ENCODE measurements at places on chromosomes 5 and 9.
A peak's percentile ranks its signal among the peaks of the same experiment; 100 is the strongest.

DNA sequence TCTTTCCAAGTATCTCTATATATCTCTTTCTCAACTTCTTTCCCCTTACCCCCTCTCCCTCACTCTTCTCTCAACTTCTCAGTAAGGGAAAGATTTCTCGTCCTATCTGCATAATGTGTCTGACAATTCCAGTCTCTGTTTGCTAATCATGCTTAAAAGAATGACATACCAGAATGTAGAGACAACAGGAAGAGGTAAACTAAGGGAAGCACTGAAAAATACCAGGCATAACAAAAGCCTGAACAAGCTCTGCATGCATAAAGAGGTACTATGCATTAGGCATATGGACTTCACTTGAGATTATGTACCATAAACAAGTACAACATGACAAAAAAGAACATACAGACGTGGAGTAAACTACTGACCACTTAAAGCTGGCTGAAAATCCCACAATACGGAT, 62.6 kb downstream of the SEMA5A start:
- DNase-seq, result no peak

GRCh38 chr5:392431-392988, 50.5 kb upstream of the EXOC3 start:
- DNase-seq, result no peak

DNA sequence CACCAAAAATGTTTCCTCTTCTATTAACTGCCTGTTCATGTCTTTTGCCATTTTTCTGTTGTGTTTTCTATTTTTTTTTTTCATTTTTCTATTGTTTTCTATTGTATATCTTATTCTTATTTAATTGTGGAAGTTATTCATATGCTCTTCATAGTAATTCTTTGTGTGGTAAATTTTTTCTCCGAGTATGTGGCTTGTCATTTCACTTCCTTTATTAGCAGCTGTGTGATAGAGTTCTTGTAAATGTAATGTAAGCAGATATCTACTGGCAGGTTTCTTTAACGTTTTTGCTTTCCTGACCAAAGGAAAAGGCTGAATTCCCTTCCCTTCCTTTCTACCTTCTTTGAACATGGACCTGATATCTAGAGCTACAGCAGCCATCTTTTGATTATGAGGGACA, 5.8 kb upstream of the PLPP1 start:
- no peak for DNase-seq

GRCh38 chr5:76143884-76144283, 60.7 kb downstream of the SV2C start:
- no peak for DNase-seq

DNA sequence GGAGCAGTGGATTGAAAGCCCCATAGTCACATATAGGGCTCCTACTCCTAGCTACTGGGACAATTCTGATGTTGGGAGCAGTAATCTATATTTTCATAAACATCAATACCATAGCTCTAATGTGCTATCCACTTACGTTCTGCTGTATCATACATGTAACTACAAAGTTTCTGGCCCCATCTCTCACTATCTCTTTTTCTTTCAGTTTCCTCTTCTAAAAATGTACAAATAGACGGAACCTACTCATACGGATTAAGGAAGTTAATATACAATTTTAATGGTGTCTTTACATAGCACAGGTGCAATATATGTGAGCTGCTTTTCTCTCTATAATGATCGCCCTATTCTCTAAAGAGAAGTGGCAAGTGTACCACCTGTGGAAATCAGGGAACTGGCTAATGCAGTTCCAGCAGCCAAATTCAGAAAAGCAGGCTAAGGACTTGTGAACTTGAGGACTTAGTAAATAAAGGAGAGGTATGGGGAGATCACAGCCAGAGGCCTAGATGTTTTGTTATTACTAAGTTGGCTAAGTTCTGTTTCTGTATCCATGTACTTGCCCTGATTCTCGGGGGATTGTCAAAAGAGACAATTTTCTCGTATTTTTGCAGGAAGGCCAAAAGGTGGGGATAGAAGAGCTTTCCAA, 1021.9 kb downstream of the CDH12 start:
- no peak for DNase-seq

DNA sequence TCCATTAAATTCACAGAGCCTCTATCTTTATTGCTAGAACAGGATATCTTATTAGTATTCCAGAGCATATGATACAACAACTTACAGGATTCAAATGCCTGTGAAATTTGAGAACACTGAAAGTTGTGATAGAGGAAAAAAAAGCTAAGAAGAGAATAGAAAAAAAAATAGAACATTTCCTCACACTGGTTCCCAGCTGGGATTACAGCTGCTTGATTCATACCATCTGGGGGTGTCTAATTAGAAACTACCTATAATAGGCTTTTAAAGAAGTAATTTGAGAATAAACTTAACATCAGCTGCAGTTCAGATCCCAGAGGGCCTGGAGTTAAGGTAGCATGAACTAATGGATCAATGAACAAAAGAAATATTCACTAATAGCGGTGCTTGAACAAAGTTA, 922.0 kb downstream of the CDH12 start:
- DNase-seq, result no peak

GRCh38 chr5:45601424-45601823, 94.8 kb downstream of the HCN1 start:
- DNase-seq, result no peak

GRCh38 chr9:3920604-3921582, 379.0 kb downstream of the GLIS3 start:
- DNase-seq, result no peak

DNA sequence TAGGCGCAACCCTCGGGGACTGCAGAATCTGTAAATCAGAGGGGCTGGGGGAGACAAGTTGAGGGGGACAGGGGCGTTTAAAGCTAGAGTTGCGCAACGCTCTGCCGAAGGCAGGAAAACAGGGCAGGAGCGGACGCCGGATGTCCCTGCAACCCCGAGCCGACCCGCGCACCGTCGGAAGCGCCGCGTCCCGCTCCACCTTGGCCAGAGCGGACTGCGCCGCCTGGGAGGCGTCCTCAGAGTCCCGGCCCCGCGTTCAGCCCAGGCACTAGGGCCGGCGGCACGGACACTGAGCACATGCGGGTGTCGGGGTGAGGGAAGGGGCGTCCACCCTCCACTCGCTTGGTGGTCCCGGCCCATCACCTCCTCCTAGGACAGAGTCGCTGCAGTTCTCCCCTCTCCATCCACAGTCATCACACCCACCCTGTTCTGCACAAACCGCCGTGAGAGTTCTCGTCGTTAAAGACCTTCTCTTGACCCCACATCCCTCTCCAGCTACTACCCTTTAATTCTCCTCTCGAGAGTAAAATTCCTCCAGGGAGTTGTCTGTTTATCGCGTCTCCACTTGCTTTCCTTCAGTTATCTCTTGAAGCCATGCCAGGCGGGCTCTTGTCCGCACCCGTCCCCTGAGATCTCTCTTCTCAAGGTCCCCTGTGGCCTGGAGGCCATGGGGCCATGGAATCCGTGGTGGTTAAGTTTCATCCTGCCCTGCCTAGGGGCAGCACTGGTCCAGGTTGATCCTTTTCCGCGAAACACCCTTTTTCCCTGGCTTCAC, 796 bp upstream of the PDLIM7 start:
- DNase-seq, result no peak

GRCh38 chr5:143898381-143898780, 86.4 kb downstream of the HMHB1 start:
- DNase-seq, result no peak

DNA sequence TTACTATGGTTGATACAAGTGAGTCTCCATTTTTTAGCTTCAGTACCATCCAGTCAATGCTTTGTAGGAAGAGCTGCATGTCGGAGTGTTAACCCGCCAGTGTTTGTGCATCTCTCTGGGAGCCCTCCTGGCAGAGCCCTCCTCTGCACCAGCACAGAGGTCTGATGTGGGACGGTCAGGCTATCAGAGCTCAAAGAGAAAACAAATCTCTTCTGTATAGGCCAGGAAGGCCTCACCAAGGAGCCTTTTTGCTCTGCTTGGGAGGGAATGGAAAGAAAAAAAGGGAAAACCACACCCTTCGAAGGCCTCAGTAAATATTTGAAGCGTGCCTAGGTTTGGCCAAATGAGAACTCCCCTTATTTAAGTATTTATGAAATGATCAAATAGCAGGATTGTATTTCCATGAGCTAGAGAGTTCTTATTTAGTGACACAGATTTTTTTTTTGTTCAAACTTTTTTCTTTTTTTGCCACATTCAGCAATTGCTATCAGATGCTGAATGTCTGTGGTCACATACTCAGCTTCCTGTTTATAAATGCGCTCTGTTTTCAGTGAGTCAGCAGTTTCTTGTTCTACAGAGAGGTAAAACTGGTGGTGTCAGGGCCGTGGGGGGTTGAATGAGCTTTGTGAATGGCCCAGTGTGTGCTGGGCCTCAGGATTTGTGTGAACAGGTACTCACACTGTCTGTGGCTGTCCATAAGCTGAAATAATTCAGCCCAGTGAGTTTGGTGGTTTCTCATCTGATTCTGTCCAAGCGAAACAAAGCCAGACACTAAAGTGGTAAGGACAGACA, 226.6 kb downstream of the SNX18 start:
- DNase-seq, result peak; percentile 56

GRCh38 chr9:124098141-124098905, 86.8 kb downstream of the LHX2 start:
- no peak for DNase-seq

- no peak for DNase-seq
Observed at GRCh38 chr5:83641946-83642345, 78.7 kb downstream of the HAPLN1 start.

GRCh38 chr9:21317956-21318923, 13.1 kb upstream of the IFNA5 start:
- no peak for DNase-seq

DNA sequence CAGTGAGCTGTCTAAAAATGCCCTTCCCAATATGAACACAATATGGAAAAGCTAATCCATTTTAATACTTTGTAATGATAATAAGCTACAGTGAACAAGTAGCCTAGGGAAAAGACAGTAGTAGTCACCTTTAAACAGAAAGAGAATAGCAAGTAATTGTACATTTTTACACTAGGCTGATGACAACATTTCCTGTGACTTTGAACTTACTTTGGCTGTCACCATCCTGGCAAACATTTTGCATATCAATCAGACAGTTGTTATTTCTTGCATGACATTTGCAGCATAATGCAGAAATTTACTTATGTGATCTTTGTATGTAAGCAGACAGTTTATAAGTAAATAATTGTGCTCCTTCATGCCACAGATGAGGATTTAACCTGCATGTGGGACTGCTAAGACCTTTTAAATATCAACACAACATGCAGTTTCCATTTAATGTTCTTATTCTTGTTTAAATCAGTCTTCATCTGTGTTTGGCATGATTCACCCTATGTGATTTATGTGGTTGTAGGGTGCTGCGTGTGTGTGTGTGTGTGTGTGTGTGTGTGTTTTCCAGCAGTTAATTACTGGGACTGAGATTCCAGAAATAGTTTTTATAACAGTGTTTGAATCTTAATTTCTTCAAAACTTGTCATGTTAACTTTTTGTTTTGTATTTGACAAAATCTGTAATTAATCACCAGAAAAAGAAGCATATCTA, 997.1 kb upstream of the ARRDC3 start:
- no peak for DNase-seq

- no peak for DNase-seq
Observed at GRCh38 chr5:58967597-58968281, 384.9 kb downstream of the RAB3C start.

GRCh38 chr5:59500014-59500413, 393.5 kb downstream of the PDE4D start:
- DNase-seq, result no peak

- DNase-seq, result peak; percentile 82
Observed at GRCh38 chr9:20684035-20684874, at the start of gene FOCAD. Gene FOCAD, plus strand, starts transcription at chr9:20684259. Its CDS starts 31,095 bp downstream, at chr9:20715354.

DNA sequence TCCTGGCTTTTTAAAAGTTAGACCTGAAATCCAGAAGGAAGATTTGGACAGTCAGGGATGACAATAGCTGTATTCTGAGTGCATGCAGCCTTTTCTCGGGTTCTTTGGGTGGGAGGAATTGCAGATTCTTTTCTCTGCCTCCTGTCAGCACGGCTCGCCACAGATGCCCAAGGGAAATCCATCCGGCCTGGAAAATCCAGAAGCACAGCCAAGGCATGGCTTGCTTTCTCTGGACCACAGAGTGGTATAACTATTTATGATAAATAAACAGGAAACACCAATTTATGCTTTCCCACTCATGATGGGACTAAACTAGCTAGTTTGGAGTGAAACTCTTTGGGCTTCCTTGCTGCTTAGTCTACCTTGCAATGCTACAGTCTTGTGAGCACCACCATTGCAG, 59.1 kb downstream of the C9orf152 start:
- no peak for DNase-seq

GRCh38 chr9:4514252-4515128, 24.2 kb downstream of the SLC1A1 start:
- no peak for DNase-seq

DNA sequence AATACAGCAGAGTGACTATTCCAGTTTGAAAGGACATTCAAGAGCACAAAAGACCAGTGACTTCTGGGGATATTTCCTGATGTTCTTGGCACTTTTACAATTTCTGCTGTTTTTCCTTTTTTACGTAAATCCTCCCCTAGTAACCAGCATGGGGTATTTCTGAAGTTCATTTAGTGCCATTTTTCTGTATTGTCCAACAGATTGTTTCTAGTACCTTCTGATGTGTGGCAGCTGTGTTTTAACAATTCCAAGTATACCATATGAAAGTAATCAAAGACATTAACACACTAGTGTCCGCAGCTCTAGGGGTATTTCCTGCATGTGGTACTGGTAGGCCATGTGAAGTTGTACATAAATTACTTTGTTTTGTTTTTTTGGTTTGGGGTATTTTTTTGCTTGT, 53.0 kb upstream of the SMARCA2 start:
- no peak for DNase-seq

DNA sequence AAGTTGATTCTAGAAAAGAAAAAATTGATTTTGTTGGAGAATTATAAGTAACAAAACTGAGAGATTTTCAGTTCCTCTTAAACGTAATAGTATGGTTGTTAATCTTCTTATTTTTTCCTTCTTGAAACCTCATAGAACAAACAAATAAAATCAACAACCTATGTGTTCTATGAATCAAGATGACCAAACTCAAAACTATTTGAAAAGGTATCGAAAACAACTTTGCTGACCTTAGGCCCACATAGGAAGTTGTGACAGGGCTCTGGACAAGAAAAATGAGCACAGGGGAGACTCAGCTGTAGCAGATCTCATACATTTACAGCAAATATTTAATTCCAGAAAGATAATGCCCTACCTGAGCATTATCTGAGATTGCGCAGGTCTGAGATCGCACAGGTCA, 169.4 kb upstream of the CCNH start:
- no peak for DNase-seq

DNA sequence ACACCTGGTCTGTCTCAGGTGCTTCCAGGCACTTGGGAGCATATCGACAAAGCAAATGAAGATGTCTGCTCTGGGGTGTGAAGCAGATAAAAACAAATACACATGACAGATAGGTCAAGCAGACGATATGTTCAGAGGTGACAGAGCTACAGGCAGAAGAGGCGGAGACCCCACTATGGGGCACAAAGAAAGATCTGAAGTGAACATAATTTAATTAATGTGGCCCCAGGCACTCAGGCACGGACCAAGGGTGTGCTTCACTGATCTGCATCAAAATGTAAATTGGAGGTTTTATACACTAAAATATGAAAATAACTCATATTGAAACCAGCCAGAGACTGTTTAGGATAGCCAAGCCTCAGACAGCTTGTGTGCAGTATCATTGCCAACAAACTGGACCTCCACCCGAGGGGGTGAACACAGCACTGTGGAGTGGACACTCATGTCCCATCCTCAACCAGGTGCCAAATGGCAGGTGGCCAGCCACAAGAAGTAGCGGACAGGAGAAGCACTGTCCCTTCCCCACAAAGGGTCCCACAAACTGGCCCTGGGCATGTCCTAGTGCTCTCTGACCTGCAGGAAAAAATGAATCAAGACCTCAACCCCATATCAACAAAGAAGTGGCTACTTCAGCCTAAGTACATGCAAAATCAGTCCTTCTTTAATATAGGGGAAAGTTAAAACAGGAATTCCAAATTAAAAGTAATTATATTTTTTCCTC, 29.2 kb downstream of the ROR2 start:
- no peak for DNase-seq

Data from COLO829 (cell line).